Stimulated activated CD8-positive, alpha-beta memory T cell treated with anti-CD3 and anti-CD28 coated beads, Interleukin-12 subunit alpha, Interleukin-12 subunit beta, amount 100 ng/mL, for 1 hour (primary cell): ENCODE measurements at places on chromosomes 7 and 10.

- no peak for DNase-seq
Observed at GRCh38 chr7:109577265-109577664, 1007.6 kb downstream of the DNAJB9 start.

- no peak for DNase-seq
Observed at GRCh38 chr7:73436031-73436929, 2.7 kb downstream of the FZD9 start.

- DNase-seq, result no peak
Observed at GRCh38 chr10:2296179-2296891, 559.0 kb upstream of the ADARB2 start.

DNA sequence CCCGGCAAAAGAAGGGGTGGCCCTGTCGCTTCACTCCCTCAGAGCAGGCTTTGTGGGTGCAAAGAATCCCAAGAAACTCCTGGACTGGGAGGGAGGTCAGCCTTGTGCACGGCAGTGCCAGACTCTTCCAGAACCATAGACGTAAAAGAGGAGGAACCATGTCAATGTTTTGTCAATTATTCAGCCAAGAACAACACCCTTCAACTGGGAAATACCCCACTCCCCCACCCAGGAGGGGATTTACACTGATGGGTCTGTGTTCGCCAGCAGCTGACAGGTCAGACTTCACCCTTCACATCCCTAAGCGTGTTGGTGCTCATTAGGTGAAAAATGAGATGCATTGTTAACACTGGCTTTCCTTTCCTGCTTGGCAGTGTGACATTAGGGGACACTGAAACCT lies 116.8 kb upstream of the BMPER start:
- DNase-seq, result no peak

GRCh38 chr10:89414879-89415821 lies 782 bp downstream of the IFIT5 start:
- DNase-seq, result no peak

GRCh38 chr7:37657816-37658215 lies 25.8 kb upstream of the GPR141 start:
- peak; percentile 24 for DNase-seq

- no peak for DNase-seq
Observed at GRCh38 chr7:113392421-113392820, 274.1 kb upstream of the SMIM30 start.

GRCh38 chr10:35208536-35208935 lies 81.9 kb downstream of the CREM start:
- DNase-seq, result no peak

GRCh38 chr10:92479547-92479946 lies 94.3 kb downstream of the IDE start:
- DNase-seq, result no peak

DNA sequence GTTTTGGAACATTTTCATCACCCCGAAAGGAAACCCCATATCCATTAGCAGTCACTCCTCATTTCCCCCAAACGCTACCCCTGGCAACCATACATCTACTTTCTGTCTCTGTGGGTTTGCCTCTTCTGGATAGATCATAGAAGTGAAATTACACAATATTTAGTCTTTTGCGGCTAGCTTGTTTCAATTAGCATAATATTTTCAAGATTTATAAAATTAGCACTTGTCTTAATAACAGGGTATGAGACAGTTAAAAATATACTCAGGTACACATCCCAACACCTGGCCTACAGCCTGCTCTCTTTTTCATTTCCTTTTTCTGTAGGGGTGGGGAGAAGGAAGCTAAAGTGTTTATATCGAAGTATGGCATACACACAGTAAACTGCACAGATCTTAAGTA lies 81.4 kb upstream of the LRGUK start:
- DNase-seq, result no peak

DNA sequence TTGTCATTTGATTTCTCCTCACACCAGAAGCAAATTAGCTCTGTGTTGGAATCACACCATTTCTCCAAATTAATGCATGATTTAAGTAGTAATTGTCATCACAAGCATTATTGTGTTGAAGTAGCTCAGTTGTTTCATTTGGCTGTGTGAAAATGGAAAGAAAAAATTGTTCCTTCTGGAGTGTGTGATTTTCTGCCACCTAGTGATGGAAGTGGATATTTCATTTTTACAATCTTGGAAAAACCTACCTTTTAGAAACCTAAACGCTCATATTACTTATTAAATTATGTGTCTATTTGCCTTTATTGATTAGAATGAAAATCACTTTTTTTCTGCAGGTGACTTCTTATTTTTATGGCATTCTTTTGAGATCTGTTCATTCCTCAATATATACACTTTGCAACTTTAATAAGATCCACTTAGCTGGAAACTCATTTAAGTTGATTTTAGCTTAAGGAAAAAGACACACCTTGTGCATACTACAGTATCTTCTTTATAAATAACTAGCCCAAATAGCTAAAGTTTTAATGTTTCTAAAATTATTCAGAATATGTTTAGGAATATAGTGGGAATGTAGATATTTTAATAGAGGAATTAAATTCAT lies 50.0 kb downstream of the SRI start:
- DNase-seq, result no peak

GRCh38 chr7:2845034-2845592 lies 1.0 kb upstream of the GNA12 start:
- no peak for DNase-seq

- DNase-seq, result no peak
Observed at GRCh38 chr10:31745612-31746376, 182.8 kb downstream of the ARHGAP12 start.

- no peak for DNase-seq
Observed at GRCh38 chr7:94323844-94324243, 70.9 kb upstream of the COL1A2 start.

DNA sequence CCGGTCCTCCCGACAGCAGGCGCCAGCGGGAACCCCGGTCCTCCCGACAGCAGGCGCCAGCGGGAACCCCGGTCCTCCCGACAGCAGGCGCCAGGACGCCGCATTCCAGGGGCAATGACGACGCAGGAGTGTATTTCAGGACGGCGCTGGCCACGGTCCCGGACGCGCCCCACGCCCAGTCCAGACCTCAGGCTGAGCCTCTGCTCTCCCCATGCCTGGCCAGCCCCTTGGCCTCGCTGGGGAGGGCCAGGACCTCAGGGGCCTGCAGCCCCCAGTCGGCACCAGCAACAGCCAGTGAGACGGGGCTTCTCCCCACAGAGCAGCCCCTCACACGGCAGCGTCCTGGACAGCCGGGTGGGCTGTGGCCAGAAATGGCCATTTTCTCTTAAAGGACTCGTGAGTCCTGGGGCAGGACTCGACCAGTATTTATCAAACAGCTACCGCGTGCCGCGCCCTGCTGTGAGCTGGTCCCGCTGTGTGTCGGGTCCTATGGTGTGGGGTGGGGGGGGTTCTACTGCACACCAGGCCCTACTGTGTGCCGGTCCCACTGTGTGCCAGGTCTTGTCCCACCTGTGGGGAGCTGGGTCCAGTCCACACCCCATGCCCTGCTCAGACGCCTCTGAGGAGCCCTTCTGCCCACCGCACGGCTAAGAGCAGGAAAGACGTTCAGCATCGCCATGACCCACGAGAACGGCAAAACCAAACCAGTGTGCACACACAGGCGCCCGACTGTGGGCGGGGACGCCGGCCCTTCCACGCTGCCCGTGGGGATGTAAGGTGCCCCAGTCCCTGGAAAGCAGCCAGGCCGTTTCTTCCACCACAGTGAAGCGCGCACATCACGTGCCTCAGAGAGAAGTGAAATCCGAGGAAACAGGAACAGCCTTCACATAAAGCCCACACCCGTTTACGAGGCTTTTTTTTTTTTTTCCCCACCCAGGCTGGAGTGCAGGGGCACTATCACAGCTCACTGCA lies 33.3 kb downstream of the GET4 start:
- no peak for DNase-seq

GRCh38 chr10:102132563-102133372 lies at the start of gene PPRC1:
Gene PPRC1 (plus strand): TSS chr10:102133040. CDS start chr10:102133069, 29 bp downstream.
- peak; percentile 91 for DNase-seq

DNA sequence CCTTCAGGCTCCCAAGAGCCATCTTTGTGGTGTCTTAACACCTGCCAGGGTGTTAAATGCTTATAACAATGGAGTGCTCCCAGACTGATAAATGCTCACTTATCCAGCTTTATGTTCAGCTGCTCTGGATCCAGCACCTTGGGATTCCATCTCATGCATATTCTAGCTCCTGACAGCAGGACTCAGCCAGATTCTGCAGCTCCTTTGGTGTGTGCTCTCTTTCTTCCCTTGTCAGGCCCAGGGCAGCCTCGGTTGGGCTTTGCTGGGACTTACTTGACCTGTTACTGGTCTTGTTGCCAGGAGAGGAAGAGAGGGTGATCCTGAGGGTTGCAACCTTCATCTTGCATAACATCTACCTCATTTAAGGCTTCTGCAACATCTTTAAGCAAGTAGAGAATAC lies 59.4 kb upstream of the CCNY start:
- DNase-seq, result no peak

DNA sequence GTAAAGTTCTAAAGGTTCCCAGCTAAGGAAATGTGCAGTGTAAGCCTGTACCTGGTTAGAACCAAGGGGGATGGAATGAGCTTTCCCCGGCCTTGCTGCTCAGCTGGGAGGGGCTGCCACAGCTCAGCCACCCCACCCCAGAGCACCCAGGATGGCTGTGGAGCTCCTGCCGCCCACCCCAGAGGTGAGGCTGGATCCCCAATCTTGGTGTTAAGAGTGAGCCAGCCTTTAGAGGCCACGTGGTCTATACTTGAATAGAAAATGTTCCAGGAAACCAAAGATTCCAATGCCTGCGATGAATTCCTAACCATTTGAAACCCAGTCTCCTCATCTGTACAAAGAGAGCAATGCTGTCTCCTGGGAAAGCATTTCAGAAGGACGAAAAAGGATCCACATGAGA lies 16.5 kb downstream of the DIP2C start:
- DNase-seq, result no peak

DNA sequence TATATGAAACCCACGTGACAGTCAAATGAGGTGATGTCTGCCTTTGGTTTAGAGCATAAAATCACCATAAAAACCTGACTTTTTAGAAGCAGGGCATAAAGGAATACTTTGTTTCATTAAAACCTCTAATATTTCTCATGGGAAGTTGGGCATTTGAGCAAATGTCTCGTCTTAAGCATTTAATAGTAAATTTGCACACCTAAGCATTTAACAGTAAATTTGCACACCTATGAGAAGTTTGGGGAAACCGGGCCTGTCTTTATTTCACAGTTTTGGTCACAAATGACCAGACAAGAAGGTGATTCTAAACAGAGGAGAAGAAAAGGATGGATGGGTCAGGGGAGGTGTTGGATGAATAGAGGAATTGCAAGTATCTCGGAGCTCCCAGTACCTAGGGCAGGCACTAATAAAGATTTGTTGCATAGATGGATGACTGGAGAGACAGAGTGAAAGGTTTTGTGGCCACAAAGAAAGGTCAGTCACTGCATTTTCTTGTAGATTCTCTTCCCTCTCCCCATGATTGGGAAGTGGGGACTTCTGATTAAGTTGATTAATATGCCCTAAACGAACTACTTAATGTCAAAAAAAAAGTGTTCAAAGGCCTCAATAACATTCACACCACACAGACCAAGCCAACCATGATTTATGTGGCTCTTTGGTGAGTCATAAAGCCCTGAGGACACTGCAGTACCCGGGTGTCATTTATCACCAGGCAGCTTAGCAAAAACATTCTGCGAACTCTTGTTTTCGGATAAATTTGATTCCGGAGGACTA lies 158.2 kb downstream of the SPAG6 start:
- no peak for DNase-seq

DNA sequence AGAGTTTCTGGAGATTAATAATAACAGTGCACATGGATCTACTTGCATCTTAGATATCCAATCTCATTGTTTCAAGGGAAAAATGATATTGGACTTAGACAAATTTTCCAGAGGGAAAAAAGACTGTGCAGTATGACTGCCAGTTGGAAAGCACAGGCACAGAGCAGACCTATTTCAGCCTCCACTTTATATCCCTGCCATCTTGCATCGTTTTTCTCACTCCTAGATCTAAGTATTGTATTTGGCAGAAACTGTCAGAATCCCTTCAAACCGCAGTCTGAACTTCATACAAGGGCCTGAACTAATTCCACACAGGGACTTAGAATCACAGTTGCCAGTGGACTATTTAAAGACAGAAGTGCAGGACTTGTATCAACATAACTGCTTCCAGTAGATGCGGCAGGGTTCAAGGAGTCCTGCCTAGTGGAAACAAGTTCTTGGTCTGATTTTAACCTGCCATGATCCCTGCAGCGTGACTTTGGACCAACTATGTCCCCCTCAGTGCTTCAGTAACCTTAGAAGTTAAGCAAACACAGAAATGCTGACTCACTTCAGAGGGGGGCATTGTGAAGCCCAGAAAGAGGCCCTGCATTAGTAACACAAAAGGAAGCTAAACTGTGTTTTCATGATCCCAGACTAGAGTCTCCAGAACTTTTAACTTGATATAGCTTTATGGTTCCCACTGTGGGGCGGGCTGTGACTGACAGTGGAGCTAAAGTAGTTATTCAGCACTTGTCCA lies 95.7 kb upstream of the PALS2 start:
- DNase-seq, result no peak

- DNase-seq, result no peak
Observed at GRCh38 chr7:3067193-3067592, 23.5 kb upstream of the CARD11 start.

DNA sequence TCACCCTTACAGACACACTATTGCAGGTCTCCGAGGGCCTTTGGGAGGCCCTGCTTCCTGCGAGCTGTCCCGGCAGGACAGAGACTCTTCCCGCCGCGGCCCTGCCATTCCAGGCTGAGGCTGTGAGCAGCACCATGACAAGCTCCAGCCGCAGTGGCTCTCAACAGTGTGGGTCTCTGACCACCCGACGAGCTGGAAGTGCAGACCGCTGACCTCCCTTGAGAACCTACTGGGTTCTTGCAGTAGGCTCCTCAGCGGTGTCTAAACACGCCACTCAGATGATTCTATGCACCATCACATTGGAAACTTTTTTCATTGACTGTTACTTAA lies 303.4 kb downstream of the WDR37 start:
- DNase-seq, result no peak

DNA sequence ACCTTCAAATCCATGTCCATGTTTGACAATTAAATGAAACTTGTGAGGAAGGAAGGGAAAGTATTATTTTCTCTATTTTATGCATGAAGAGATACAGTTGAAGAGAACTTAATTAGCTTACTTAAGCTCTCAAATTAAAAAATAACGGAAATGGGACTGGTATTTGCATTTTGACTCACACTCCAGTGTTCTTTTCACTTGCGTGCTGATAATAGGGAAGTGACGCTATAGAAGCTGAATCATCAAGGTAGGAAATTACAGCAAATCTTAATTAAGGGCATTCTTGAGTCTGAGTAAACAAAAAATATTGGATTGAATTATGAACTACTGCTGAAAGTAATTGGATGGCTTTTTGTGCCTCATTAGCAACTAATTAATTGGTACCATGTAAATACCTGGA lies 44.0 kb upstream of the NPVF start:
- no peak for DNase-seq

DNA sequence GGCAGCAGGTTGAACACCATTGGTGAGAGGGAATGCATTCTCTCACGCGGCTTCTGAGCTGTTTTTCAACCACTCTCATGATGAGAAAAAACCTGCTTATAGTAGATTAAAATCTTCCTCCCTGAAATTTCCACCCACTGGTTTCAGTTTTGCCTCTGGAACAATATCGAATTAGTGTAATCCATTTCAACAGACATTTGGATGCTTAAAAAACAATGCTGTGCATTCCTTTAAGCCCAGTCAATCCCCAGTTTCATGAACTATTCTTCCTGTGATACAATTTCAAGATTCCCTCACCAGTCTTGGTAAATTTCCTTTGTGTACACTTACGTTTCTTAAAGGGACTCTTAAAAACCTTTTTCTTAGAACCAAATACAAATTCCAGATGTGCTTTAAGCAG lies 89.6 kb downstream of the ITIH5 start:
- DNase-seq, result no peak

GRCh38 chr7:3192669-3193068 lies 108.4 kb upstream of the SDK1 start:
- DNase-seq, result no peak
